ENCODE measurements at places on chromosomes 3 and 15.

DNA sequence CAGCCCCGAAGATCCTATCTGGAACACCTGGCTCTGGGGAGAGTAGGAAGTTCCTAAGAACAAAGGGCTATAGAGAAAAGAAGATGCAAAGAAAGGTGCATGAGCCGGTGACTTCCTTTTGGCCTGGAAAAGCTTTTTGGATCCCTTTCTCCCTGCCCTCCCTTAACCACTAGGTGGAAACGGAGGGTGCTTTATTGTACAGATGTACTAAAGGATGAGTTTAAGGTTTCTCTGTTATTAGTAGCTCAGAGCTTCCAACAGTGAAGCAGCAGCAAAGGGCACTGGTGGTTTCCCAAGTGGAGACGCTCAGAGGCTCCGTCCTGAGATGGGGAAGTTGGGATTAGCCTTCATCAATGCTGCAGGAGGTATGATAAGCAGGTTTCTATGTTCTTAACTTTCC, 5.9 kb upstream of the ADGRG7 start:
- no peak for DNase-seq

DNA sequence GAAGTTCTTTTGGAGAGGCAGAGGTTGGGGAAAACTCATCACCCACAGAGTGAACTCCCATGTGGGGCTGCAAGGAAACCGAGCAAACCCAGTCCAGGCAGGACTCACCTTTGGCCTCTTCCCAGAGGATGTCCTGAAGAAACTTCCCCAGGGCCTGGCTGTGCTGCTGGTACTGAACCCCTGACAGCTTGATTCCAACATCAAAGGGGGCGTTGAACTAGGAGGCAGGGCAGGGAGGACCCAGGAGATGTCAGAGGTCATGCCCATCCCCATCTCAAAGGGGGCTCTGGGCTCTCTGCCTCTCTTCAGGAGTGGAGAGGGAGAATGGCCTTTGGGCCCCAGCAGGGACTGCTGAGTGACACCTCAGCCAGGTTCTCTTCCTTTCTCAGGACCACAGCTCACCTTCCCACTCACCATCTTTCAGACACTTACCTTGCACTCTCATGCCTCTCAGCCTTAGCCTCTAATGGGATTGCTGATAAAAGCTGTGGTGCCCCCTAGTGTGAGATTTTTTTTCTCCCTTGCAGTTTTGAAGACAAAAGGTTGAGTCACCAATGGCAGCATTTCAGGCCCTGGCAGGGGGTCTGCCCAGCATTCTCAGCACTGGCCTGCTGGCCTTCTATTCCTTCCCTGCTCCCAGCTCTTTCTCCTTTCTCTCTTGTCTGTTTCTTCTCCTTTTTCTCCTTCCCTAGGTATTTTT, 6.0 kb downstream of the GHRL start:
- no peak for DNase-seq

- DNase-seq = no peak
These were observed 13.6 kb downstream of the KLHL25 start for GRCh38 chr15:85781099-85781498.

DNA sequence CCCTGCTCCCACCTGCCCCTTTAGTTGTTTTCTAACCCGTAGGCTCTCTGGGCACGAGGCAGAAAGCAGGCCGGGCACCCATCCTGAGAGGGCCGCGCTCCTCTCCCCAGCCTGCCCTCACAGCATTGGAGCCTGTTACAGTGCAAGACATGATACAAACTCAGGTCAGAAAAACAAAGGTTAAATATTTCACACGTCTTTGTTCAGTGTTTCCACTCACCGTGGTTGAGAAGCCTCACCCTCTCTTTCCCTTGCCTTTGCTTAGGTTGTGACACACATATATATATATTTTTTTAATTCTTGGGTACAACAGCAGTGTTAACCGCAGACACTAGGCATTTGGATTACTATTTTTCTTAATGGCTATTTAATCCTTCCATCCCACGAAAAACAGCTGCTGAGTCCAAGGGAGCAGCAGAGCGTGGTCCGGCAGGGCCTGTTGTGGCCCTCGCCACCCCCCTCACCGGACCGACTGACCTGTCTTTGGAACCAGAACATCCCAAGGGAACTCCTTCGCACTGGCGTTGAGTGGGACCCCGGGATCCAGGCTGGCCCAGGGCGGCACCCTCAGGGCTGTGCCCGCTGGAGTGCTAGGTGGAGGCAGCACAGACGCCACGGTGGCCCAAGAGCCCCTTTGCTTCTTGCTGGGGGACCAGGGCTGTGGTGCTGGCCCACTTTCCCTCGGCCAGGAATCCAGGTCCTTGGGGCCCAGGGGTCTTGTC, 48.5 kb downstream of the PGPEP1L start:
- no peak for DNase-seq

DNA sequence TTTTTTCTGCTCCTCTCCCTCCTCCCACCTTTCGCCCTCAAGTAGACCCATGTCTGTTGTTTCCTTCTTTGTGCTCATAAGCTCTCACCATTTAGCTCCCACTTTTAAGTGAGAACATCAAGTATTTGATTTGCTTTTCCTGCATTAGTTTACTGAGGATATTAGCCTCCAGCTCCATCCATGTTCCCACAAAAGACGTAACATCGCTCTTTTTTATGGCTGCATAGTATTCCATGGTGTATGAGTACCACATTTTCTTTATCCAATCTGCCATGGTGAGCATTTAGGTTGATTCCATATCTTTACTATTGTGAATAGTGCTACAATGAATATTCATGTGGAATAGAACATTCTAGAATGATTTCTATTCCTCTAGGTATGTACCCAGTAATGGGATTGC, 178.6 kb downstream of the RYR3 start:
- DNase-seq = no peak

DNA sequence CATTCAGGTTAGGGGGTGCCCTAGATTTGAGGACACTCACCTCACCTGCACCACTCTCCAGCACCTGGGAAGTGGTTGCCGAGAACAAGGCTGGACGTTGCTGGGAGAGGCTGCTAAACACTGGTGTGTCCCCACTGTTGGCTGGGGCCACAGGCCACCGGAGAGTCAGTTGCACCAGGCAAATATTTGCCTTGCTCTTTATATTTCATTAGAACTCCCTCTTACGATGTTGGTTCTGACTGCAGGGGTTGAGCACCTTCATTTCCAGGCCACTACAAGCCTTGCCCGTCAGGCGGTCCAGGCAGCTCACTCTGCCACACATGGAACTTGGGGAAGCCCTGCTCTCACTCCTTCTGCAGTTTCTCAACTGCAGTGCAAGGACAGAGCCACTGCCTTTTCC, 30.7 kb downstream of the HCN4 start:
- DNase-seq = no peak

DNA sequence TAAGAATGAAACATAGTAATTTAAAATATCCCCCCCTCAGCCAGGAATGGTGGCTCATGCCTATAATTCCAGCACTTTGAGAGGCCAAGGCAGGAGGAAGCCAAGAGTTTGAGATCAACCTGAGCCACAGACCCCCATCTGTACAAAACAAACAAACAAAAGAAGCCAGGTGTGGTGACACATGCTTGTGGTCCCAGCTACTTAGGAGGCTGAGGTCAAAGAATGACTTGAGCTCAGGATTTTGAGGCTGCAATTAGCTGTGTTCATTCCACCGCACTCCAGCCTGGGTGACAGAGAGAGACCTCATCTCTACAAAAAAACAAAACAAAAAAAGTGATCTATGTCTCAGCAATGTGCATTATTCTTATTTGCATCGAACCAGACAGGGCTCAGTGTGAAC, 800.8 kb downstream of the MCTP2 start:
- no peak for DNase-seq

DNA sequence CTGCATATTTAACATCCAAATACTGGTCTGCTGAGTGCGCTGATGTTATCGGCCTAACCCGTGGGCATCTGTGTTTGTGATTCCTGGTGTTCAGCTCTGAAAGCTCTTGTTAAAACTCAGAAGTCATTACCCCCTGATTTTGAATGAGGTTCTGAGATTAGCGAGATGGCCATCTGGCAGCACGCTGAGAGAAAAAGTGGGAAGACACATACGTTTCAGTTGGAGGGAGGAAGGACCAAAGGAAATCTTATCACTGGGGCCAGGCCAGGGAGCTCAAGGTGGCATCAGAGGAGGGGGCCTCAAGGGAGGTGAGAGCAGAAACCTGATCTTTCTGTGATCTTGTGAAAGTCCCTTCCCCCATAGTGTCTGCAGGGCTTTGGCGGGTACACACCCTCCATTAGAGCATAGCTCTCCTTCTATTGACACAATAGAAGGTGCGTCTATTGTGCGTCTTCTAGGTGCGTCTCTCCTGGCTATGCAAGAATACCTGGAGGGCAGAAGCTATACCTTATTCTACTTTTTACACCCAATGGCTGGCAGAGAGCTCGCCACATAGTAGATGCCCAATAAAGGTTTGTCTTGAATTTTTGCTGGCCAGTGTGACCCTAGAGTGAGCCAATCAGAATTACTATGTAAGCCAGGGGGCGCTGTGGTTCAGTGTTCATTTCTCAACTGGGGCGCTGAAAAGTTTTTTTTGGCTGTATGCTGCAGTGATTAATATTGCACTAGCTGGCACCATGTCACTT, 182.4 kb downstream of the SHQ1 start:
- DNase-seq = no peak

DNA sequence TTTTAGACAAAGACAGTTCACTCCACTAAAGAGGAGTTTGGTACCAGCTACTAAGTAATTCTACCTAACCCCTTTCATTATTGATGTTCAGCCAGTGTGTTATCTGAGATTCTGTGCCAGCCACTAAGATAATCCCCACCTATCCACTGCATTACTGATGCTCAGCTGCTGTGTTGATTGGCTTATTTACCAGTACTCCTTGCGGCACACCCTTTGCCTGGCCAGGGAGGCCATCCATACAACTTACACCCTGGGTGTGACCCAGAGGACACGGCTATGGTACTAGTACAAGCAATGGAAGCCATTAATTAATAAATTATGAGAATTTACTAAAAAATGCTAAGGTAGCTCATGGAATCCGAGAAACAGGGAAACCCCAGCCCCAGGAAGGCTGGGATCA, 290.7 kb upstream of the CTNNB1 start:
- DNase-seq = no peak

DNA sequence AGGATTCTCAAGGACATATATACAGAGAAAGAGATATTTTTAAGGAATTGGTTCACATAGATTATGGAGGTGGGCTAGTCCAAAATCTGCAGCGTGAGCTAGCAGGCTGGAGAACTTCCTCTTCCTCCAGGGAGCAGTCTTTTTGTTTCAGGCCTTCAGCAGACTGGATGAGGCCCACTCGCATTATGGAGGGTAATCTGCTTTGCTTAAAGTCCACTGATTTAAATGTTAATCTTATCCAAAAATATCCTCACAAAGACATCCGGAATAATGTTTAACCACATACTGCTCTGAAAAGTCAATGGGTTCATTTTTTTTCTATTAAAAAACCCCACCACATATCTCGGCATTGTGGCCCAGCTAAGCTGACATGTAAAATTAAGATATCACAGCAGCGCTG, 22.2 kb upstream of the NRROS start:
- no peak for DNase-seq

DNA sequence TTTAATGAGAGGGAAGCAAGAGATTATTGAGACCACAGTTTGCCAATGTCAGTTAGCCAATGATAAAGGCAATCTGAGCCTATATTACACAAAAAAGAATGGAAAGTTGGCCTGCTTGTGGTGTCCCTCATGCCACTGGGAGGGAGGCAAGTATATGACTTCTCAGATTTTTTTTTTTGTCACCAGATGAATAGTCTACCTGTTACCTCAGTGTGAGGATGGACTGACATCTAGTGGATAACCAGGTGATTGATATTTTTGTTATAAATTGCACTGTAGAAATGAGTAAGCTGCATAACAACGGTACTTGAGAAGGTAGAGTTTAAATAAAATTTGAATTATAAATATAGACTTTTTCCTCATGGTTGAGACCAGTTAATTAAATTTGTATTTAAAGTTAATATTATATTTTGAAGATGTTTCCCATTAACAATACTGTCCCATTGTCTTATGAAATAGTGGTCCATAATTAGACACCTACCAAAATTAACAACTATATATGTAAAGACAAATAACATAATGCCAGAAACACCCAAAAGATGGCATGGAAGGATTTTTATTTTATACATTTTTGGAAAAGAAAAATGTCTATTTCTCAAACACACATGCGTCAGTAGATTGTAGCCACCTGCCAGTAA, 237.8 kb upstream of the GADL1 start:
- DNase-seq = peak; percentile 22

DNA sequence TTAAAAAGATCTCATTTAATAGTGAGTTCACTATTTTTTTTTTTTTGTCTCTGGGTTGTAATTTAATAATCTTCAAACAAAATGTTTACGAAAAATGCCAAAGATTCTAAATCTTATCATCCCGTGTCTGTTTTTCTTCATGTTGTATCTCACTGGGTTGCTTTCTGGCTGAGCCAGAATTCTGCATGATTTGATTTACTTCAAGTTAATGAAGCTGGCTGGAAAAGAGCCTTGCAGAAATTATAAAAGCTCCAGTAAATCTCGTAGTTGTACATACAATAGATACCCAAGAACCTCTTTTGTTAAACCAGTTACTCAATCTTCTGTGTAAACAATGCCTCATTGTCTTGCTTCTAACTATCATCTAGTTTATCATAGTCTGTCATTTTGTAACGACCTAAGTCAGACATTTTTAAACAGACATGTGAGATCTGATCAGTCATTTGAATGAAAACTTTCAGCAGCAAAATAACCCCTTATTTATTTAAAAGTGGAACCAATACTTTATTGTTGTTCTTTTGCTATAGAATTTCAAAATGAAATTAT, 249.0 kb downstream of the MCTP2 start:
- DNase-seq = no peak

GRCh38 chr3:27570421-27571106, 86.4 kb upstream of the SLC4A7 start:
- DNase-seq = no peak

DNA sequence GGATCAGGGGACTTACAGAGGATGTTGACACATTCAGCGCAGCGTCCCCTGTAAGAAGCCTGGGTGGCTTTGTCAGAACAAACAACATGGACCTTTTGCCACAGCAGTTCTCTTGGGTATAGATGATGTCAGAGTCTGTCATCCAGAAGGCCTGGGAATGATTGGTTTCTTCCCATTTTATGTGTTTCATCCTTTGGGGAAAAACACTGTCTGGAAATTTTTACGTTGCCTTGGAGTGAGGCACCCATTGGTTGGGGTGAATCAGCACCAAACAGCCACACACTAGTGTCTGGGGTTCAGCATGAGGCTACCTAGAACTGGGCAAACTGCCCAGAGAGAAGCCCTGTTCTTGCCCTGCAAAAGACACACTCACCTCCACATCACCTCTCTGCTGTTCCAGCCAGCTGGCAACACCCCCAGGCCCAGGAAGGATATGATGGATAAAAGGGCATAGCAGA, 123.0 kb downstream of the FAM43A start:
- no peak for DNase-seq

- DNase-seq = no peak
These were observed 104.2 kb upstream of the RAD18 start for GRCh38 chr3:9067352-9067975.

All from activated naive CD4-positive, alpha-beta T cell treated with anti-CD3 and anti-CD28 coated beads, Interleukin-2, amount 50 U/mL, for 72 hours (primary cell).